ENCODE measurements at places on chromosomes 3 and 15.

DNA sequence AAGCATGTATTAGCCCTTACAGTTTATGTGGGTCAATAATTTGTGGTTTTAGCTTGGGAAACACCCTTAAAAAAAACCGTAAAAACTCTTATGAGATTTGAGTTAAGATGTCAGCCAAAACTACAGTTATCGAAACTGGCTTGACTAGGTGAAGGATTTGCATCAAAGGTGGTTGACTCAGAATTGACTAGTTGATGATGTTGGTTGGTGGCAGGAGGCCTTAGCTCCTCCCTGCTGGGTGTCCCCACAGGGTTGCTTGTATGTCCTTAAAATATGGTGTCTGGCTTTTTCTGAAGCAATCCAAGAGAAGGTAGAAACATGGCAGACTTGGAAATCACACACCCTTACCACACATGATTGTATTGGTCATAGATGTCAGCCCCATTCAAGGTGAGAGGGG lies 305.1 kb downstream of the ROBO2 start:
- DNase-seq = no peak

DNA sequence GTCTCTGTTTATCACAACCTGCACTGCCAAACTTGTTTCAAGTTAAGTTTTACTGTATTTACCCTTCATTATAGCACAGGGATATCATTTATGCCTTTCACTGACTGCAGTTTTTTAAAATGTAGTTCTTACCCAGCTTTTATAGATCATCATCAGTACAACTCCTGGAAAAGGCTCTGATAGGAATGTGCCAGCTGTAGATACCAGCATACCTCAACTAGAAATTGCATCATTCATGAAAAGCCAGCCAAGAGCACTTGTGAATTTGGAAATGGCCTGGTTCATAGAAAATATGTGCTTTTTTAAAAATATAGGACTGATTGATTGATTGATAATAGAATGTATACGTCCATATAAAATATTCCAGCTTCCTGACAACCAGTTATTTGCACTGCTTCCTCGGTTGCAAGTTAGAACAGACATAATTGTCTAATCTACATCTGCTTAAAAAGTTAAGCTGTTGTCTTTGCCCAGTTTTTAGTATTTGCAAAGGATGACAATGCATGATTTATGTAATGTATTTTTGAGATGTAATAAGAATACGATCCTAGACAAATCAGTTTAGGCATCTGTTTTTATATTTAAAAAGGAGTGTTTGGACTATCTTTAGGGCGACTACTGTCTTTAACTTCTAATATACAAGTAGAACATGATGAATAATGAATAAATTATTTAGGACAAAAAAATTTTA lies 58.5 kb downstream of the DCUN1D1 start:
- no peak for DNase-seq

DNA sequence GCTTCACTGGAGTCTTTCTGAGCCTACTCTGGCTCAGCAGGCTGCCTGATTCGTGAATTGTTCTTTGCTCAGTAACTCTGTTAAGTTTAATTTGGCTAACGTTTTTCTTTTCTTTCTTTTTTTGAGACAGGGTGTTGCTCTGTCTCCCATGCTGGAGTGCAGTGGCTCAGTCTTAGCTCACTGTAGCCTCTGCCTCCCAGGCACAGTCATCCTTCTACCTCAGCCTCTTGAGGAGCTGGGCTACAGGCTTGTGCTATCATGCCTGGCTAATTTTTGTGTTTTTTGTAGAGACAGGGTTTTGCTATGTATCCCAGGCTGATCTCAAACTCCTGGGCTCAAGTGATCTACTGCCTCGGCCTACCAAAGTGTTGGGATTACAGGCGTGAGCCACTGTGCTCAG lies 165.0 kb downstream of the PEX5L start:
- DNase-seq = no peak

GRCh38 chr15:78565951-78566774 lies 843 bp downstream of the CHRNA5 start:
- DNase-seq = no peak

DNA sequence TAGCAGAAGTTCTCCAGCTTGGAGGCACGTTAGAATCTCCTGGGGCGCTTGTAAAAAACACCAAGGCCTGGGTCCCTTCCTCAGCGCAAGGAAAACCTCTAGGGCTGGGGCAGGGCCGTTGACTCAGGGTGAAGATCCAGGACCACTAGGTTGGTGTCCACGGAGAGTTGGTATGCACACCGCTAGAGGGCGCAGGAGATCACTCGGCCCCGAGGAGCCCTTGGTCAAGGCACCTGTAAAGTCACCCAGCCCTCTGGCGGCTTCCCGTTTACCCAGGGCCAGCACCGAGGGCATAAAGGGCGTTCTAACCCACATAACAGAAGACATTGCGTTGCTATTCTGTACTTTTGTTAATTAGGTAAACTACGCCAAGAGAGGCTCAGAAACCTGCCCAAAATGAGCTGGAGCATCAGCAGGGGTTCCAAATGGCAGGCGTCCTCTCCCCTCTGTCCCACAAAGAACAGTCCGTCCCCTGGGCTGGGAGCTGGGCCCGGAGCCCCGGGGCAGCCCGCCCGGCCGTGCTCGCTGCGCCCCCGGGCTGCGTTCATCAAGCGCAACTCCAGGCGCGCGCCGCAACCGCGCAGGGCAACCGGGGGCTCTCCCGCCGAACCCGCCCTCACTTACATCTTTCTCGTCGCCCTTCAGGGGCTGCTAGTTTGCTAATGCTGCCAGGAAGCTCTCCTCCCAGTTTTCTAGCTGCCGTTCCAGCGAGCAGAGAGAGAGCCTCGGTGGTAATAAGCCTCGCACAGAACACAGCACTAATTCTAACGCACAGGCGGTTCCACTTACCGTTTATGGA lies 332.1 kb downstream of the ARRDC4 start:
- no peak for DNase-seq
